Activated CD4-positive, alpha-beta T cell treated with anti-CD3 and anti-CD28 coated beads for 24 hours (primary cell): ENCODE measurements at places on chromosomes 3 and 15.
A peak's percentile ranks its signal among the peaks of the same experiment; 100 is the strongest.

- no peak for DNase-seq
Measured at GRCh38 chr15:57532731-57533447, 58.8 kb upstream of the MYZAP start.

DNA sequence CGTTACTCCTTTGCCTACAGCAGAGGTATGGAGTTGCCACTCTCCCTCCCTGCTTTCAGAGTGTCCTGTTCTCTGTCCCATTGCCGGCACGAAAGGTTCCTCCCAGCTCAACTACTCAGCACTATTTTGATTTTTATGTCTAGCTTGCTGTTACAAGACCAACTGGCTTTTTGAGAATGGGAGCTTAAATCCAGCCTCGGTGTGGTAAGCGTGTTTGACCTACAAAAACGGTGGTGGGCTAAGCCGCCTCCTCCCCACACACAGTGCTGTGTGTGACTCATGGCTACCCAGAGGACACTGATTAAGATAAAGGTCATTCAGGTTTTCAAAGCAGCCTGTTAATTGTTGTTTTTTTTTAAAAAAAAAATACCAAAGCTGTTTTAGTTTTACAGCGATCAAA lies 64.5 kb downstream of the LRTM1 start:
- DNase-seq = no peak

DNA sequence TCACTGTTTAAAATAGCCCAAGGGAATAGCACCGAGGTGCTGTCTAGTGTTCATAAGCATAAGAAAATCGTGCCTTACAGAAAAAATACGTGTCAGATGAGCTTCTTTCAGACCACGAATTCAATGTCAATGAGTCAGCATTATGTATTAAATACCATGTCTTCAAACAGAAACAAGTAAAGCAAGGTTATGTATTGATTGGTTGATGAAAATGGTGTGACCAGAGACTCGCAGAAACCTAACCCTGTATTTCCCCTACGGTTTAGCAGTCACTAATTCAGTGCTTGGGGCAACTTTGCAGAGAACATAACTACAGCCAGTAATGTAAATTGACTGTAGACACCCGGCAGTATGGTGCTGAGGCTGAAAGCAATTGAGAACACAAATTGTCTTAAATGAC lies 307.7 kb downstream of the IL5RA start:
- no peak for DNase-seq

GRCh38 chr15:101320501-101321052 lies 25.5 kb upstream of the SNRPA1 start:
- peak; percentile 35 for DNase-seq

- DNase-seq = no peak
Measured at GRCh38 chr15:60507596-60508424, 28.9 kb upstream of the ICE2 start.

- no peak for DNase-seq
Measured at GRCh38 chr3:41419809-41420208, 220.5 kb downstream of the CTNNB1 start.

DNA sequence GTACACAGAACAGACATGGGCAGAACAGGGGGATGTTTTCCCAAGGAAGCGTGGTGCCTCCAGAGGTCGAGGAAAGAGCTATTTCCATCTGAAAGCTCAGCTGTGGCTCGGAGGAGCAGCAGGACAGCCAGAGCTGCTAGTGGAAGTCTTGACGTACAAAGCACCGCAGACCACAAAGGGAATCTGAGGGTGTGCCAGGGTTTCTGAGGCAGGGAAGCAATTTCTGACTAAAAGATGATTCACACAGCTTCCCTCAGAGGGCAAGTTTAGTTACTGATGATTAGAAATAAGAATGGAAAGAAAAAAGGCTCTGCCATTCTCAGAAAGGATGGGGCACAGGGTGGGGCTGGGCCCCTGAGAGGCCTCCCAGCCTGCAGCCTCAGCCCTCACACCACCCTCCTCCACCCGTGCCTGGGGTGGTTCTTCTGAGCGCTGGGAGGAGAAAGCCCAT lies 45.8 kb upstream of the SEC13 start:
- peak; percentile 11 for DNase-seq

GRCh38 chr3:136334209-136334608 lies 84.1 kb downstream of the PCCB start:
- DNase-seq = no peak

- no peak for DNase-seq
Measured at GRCh38 chr3:142962520-142963233, 797 bp downstream of the PAQR9 start.

- DNase-seq = no peak
Measured at GRCh38 chr3:152038490-152038889, 165.0 kb downstream of the SUCNR1 start.

DNA sequence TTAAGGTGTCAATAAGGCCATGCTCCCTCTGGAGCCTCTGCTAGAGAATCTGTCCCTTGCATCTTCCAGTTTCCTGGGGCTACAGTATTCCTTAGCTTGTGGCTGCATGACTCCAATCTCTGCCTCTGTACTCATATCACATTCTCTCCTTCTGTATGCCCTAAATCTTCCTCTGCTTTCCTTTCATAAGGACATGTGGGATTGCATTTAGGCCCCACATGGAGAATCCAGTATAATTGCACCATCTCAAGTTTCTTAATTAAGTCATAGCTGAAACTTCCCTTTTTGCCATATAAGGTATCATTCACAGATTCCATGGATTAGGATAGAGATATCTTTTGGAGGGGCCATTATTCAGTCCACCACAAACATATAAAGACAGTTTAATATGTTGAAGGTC lies 409.8 kb upstream of the TMCO5A start:
- DNase-seq = no peak

GRCh38 chr3:130870423-130870822 lies 23.5 kb upstream of the ATP2C1 start:
- DNase-seq = no peak

DNA sequence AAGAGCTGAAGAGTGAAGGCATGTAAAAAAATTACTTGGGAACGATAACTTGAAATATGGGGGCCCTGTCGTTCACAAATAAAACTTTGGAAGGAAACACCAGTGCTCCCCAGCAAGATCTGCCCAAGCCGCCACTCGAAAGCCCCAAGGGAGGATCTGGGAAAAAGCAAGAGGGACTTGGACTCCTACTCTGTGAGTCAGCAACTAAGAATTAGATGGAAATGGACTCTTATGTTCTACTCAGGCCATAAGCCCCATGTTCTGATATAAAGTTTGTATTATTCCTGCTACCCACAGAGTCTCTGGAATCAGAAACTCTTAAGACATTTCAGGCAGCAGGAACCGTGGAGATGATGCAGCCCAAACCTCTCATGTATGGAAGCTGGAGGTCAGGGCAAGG lies 75.7 kb downstream of the ITGB5 start:
- DNase-seq = no peak

DNA sequence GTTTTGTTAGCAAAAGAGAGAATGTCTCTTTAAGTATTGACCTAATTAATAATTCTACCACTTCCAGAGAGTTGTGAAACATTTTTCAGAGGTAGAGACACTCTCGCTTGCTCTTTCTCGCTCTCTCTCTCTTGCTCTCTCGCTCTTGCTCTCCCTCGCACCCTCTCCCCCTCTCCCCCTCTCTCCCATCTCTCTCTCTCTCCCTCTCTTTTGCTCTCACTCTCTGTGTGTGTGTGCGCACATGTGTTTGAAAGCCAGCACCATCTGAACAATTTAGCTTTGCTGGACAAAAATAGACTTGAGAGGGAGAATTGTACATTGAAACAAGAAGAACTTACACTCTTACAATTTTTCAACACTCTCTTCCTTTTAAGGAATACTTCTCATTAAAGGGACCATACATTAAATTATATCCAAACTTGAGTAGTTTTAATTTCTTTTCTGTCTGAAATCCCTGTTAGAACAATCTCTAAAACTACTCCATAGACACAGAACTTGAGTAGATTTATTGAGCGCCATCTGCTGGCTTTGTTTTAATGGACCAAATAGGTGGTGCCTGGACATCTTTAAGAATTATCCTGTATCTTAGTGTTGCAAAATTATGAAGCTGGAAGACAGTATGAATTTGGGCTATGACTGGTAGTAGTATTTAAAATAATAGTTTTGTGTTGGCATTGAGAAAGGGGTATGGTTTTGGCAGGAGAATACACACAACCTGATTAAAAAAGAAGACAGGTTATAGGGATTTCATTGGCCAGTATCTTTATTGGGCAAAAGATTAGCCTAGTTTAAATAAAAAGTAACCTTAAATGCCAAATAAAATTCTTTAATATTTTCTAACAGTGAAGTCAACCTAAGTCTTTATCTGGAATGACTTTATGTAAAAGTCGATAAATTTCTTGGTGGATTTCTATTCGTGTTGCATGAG lies 124.6 kb downstream of the AKAP13 start:
- peak; percentile 45 for DNase-seq

- DNase-seq = no peak
Measured at GRCh38 chr3:149080699-149081091, 5.6 kb downstream of the HLTF start.

DNA sequence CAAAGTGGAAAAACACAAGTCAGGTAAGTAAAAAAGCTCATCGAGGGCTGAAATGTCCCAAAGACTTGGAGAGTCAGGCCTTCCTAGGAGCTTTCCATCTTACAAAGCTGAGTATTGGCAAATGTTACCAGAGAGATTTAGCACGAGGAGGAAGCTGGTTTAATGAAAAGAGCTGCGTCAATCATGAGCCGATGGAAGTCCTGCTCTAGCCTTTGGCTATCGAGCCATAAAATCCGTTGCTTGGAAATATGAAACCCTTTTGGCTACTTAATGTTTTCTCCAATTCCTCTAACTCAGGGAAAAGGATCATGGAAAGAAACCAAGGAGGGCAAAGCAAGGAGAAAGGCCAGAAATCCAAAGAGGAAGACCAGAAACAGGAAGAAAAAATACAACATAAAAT lies 1074.6 kb downstream of the FHIT start:
- DNase-seq = no peak

DNA sequence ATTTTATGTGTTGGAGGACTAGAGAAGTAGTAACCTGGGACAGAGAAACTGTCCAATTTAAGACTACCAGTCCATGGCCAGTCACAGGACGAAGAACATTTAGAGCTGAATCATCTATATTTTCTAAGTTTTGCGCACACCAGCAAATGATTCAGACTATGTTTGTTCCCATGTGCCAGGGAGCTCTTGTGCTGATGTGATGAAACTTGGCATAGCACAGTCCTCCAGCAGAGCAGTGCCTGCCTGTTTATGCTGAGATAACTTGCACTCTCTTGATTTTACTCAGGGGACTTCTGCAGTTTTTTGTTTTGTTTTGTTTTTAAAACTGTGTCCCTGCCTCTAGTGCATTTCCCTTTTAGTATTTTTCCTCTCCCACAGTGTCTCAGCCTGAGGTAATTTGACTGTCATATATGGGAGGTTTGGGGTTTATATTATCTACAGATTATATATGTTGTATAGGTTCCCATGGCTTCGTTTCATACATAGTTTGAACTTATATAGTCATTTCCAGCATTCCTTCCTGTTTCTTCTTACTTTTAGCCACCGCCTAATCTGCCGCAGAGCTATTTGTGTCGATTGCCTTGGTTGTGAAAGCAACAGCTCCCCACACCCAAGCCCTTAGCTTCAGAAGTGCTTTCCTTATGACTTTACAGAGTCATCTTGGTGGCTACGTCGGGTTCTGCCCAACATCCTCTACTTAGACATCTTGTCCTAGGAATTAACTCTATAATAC lies 45.5 kb downstream of the PPM1L start:
- no peak for DNase-seq

GRCh38 chr15:93200081-93200836 lies 111.2 kb upstream of the RGMA start:
- no peak for DNase-seq

- DNase-seq = no peak
Measured at GRCh38 chr15:26656080-26656479, 116.8 kb downstream of the GABRB3 start.

DNA sequence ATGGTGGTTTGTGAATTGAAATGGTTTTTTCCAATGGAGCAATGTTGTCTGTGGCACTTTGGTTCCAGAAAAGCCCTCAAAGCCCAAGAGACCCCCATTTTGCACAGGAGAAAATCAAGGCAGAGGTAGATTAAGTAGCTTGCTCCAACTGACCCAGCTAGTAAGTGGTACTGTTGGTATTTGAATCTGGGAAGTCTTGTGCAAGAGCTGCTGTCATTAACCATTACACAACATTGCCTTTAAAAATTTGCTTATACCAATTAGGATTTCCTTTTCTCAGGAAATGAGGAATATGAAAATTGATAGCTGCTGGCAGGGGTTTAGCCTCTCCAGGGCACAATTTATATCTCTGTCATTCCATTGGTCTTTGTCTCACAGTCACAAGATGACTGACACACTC lies 102.4 kb upstream of the UBE3A start:
- no peak for DNase-seq

DNA sequence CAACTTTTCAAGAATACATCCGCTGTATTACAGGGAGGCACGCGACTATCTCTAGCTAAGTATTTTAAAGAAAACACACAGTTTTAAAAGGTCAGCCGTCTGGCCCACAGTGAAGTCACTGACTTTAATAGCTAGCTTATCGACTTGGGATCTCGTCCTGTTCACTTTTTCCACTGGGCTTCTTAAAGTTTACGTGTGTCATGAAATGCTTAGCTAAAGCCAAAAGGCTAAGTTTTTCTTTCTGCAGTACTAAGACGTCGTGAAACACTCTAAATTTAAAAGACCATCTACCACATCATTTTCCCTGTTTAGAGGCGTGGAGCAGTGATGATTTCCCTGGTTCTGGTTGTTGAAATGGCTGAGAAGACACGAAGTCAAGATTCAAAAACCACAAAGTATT lies 27.1 kb downstream of the LRIG1 start:
- no peak for DNase-seq

DNA sequence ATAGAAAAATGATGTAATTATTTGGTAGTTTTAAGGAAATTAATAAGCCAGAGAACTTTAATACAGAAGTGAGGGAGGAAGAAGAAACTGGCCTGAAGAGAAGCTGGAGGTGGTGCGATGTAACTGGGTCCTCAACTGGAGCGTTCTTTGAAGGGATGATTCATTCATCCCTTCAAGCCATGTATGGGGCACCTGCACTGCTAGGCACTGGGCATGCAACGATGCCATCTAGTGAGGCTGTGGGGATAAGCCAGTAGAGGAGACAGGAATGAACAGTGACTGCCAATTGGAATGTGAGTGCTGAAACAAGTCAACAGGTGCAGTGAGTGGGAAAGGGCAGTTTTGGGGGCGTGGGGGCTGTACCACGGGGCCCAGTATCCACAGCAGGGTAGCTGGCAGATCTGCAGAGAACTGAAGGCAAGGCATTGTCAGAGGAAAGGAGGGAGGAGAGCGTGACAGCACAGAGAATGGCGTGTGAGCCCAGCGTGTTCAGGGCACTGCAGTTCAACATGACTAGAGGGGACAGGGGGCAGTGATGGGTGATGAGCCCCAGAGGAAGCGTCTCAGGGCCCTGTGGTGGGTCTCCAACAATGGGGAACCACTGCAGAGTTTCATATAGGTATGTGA lies 3.8 kb upstream of the KIF23 start:
- DNase-seq = no peak
